Right renal pelvis (tissue), 4 donors: ENCODE measurements at places on chromosomes 7 and 10.

DNA sequence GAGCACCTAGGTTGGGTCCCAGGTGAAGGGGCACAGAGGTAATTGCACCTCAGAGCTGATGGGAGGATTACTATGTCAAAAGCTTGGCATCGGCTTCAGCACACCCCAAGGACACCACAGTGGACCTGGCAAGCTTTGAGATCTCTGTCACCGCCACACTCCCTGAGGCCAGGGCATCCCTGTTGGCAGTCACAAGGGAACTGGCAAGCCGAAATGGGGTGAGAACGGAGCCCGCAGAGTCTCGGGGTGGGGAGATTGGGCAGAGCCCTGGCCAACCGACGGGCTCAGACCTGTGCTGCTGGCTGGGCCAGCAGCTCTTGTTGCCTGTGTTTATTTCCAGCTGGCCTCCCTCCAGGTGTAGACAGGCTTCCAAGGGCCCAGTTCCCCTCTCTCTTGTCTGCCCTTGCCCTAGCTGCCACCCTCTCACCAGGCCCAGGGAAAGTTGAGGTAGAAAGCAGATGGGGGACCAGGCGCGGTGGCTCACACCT is 2.5 kb downstream of the HSPB1 start:
- no peak for DNase-seq

DNA sequence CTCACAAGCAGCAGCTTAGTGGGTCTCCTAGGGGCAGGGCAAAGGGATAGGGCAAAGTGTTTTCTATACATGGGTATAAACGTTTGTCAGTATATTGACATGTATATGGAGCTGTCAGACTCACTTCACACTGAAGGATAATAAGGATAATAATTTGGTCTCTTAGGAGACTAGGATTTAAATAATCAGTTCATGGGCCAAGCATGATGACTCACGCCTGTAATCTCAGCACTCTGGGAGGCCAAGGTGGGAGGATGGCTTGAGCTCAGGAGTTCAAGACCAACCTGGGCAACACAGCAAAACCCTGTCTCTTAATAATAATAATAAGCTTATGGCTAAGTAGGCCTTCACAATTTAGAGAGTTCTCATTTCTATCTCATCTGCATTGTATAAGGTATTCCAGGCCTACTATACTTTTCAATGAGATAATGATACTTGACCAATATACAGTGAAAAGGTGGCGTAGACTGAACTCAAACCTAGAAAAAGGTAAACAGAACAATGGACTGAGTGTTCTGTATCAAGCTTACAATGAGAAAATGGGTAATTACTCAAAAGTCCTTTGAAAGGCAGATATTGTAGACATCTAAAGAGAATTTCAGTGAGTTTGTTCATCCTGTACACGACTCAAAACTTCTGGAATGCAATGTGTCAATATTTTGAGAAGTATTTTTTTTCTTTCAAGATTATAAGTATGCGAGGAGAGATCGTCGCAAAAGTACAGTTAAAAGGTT is 7.0 kb downstream of the GSAP start:
- DNase-seq, result no peak

DNA sequence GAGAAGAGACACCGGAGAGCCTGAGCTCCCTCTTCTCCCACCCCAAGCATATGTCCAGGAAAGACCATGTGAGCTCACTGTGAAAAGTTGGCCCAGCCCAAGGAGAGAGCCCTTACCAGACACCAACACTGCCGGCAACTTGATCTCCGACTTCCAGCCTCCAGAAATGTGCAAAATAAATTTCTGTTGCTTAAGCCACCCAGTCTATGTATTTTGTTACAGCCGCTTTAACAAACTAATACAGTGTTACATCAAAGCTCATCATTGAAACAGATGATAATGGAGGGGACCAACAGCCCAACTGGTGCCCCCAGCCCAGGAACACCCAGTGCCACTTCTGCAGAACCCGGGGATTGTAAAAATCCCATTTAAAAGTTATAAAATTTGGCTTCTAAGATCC is 18.9 kb downstream of the RGR start:
- DNase-seq, result no peak

GRCh38 chr7:31104361-31105255 is 52.5 kb downstream of the ADCYAP1R1 start:
- no peak for DNase-seq

GRCh38 chr10:124301736-124302135 is 117.0 kb downstream of the OAT start:
- no peak for DNase-seq

GRCh38 chr10:121947343-121948330 is 19.8 kb upstream of the ATE1 start:
- DNase-seq, result no peak

- DNase-seq, result no peak
Observed at GRCh38 chr10:132707121-132707775, 78.7 kb downstream of the NKX6-2 start.

- no peak for DNase-seq
Observed at GRCh38 chr7:74138334-74138867, 35.8 kb upstream of the EIF4H start.

DNA sequence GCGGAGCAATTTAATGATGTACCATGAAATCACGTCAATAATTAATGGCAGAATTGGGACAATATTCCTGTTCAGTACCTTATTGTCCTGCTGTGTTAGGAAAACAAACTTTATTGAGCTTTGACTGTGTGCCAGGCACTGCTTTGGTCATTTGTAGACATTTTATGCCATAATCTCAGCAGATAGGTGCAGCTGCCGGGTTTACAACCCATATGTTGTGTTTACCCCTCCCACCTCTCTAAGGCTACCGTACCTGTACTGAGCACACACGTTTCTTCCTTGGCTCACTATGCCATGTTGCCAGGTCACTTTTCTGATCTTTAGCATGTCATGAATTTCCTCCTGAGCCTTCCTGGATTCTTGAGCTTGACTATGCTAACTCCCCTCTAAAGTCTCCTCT is 422.2 kb downstream of the PHTF2 start:
- DNase-seq, result no peak

DNA sequence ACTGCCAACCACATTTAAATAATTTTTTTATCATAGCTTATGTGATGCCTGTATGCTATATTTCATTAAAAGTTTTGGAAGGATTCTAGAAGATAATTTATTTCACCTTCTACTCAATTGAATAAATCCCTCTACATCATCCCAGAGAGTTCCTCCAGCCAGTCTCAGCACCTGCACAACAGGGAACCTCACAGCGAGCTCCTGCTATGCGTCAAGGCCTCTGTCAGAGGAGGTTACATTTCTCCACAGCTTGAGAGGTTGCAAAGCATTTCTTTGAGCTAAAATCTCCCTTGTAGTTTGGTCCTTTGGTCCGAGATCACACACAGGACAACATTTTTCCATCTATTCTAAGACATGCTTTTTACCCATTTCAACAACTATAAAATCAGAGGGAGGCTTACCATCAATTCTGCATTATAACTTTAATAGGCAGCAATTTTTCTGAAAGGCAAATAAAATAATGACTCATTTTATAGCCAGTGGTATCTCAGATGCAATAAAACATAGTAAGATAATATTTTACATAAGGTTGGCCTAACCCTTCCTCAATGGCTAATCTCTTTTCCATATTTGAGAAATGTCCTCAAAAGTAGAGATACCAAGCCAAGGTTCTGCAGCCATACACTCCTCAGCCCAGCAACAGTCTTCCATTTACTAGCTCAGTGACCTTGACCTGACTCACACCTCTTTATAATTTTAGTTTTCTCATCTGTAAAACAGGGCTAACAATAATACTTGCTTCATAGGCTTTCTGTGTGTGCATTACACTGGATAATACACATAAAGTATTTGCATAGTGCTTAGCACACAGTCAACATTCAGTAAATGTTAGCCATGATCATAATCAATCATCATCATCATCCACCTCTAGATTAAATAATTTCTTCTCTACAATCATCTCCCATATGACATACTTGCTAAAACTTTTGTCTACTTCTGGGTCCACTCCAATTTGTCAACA is 68.8 kb downstream of the DOCK4 start:
- DNase-seq, result no peak

- DNase-seq, result no peak
Observed at GRCh38 chr7:89334797-89335196, 539.3 kb upstream of the TEX47 start.

- DNase-seq, result no peak
Observed at GRCh38 chr10:118457824-118458428, 115.8 kb upstream of the FAM204A start.

DNA sequence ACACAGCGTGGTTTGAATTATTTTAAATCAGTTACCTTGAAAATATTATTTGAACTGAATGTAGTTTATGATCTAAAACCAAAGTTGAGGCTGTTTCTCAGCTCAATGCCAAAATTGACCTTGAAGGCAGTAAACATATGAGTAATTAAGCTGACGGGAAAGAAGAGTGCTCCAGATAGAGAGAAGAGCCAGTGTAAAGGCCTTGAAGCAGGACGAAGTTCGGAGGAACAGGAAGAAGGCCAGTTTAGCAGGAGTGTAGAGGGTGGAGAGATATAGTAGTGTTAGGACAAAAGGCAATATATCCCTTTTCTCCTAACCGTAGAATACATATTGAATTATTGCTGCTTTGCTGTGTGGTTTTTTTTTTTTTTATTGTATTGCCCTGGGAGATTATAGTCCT is 63.2 kb downstream of the CYP51A1 start:
- no peak for DNase-seq

DNA sequence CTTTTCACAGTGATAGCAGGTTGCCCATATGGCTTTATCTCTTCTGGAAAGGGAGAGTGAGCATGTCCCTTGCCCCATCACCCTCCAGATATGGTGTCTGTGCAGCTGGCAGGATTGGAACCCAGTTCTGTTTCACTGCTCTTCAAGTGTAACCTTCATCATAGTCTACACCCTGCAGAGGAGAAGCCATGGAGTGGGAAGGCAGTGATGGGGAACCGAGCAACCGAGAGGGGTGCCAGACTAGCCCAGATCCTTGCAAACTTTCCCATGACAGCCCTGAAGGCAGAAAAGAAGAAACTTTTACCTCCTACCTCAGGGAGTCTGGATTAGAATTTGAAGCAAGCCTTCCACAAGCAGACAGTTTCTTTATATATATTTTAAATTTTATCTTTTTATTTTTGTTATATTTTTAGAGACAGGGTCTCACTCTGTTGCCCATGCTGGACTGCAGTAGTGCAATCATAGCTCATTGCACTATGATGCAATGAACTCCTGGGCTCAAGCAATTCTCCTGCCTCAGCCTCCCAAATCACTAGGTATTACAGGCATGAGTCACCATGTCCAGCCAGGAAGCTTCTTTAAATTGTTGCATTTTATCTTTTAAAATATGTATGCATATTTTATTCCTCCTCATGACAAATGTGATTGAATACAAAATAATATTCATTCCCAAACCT is 133.3 kb downstream of the KCNMA1 start:
- DNase-seq, result no peak

- DNase-seq, result no peak
Observed at GRCh38 chr10:119478811-119479341, 63.6 kb downstream of the RGS10 start.

GRCh38 chr7:2692543-2692942 is 4.5 kb downstream of the AMZ1 start:
- DNase-seq, result no peak

GRCh38 chr7:17581301-17581700 is 282.8 kb downstream of the AHR start:
- DNase-seq, result no peak

GRCh38 chr7:38535073-38535472 is 96.1 kb downstream of the AMPH start:
- no peak for DNase-seq

DNA sequence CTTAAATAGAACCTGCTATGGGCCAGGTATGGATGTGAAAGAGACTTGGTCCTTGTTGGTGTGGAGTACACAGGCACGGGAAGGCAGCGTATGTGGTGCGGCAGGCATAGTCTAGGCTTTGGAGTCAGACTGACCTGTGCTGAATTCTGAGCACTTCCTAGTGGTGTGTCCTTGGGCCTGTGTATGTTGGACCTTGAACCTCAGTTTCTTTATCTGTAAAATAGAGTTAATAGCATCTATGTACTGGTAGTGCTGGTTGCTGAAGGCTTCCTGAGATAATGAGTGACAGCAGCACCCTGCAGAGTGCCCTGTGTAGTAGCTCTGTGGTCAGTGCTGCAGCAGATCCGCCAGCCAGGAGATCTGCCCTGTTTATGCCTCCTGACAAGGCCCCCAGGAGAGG is 5.3 kb upstream of the SFRP5 start:
- no peak for DNase-seq

- DNase-seq, result no peak
Observed at GRCh38 chr7:1240517-1241257, 8.0 kb downstream of the UNCX start.

- DNase-seq, result no peak
Observed at GRCh38 chr7:99129001-99129400, 14.9 kb downstream of the SMURF1 start.

GRCh38 chr10:121243609-121244241 is 354.5 kb downstream of the FGFR2 start:
- DNase-seq, result no peak

DNA sequence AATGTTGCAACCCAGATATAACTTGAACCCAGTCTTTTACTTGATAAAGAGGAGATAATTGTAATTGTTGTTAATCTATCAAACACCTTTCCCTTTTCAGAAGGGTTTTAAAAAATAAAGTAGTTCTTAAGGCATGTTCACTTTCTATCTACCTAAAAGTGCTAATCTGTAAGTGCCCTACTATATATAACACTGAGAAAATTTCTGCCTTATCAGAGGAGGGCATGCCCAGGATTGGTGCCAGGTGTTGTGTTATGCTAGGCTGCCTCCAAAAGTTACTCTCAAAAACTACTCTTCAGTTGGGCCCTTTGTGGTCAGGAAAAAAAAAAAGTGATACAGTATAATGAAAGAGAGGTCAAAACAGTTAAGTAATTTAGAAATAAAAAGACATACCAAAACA is 36.3 kb downstream of the SMNDC1 start:
- DNase-seq, result no peak

GRCh38 chr7:95026018-95026417 is 118.6 kb downstream of the PPP1R9A start:
- DNase-seq, result no peak

DNA sequence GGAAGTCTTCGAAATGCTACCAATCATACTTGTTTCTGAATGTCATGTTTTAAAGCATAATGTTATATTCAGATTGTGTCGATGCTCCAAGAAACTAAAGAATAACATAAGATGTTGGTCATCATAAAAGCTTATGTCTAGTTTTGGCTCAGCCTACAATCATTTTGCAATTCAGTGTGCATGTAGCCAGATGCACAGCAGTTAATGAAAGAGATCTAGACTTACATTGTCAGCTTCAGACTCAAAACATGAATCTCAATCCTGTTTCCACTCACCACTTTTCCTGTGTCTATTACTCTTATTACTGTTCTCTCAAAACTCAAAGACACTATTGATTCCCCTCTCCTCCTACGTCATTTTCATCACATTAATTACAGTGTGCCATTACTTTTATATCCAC is 21.4 kb downstream of the TMEM196 start:
- DNase-seq, result no peak
